ENCODE measurements at places on chromosomes 3 and 15.
A peak's percentile ranks its signal among the peaks of the same experiment; 100 is the strongest.

DNA sequence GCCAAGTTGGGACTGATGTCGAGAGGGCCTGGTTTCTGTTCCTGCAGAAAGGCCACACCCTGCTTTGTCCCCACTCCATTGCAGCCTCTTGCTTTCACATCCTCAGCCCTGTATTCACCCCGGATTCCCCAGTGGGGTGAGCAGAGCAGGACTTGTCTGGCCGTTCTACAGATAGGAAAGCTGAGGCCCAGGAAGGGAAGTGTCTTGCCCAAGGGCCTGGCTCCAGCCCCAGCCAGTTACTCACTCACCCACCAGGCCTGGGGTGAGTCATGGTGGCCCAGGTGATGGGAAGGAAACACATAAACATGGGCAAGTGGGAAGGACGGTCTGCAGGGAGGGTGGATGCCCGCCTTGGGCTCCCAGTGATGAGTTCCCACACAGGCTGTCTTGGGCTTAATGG lies 6.1 kb upstream of the DUSP7 start:
- no peak for DNase-seq

GRCh38 chr3:171125010-171125409 lies 98.5 kb upstream of the SLC2A2 start:
- DNase-seq: no peak

GRCh38 chr15:25596644-25597562 lies 158.1 kb upstream of the UBE3A start:
- no peak for DNase-seq

- peak; percentile 3 for DNase-seq
Measured at GRCh38 chr3:123489400-123490004, 40.6 kb upstream of the ADCY5 start.

DNA sequence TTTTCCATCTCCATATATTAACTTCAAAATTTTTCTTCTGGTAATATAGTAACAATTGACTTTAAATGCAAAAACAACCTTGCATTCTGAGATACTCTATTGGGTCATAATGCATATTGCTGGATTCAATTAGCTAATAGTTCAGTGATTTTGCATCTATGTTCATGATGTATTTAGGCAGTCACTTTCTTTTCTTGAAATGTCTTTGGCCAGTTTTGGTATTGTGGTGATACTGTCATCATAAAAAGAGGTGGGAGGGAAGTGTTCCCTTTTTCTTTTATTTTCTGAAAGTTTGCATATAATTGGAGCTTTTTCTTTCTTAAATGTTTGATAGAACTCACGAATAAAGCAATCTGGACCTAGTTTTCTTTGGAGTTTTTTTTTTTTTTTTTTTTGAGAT lies 67.4 kb upstream of the ZNF148 start:
- DNase-seq: no peak

- DNase-seq: no peak
Measured at GRCh38 chr3:65625305-65625704, 413.4 kb downstream of the MAGI1 start.

DNA sequence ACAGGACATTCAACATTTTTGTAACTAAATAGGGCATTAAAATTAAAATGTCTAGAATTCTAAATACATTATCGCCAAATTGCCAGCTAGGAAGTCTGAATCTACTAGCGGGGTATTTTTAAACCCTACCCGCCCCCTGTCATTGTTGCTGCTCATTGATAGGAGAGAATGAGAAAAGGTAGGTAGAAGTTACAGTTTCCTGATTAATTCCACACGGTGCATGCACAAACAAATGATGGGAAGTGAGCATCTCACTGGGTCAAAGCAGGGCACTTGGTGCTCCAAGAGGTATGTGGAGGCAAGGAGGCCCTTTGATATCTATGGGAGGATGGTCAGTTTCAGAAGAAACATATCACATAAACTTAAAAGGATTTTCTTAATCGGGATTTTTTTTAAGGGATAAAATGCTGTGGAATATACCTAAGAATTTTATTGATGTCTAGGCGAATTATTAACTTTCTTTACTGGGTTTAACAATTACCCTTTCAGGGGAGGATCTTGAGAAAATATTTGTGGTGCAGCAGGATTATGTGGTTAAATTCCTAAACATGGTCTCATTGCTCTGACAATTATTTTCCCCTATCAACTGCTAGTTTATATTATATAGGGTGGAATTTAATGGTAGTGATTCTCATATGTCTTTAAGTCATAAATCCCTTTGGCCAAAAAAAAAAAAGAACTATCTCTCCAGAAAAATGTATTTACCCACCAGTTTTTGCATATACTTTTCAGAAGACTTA lies 236.0 kb upstream of the GOLGA6L4 start:
- DNase-seq: no peak

DNA sequence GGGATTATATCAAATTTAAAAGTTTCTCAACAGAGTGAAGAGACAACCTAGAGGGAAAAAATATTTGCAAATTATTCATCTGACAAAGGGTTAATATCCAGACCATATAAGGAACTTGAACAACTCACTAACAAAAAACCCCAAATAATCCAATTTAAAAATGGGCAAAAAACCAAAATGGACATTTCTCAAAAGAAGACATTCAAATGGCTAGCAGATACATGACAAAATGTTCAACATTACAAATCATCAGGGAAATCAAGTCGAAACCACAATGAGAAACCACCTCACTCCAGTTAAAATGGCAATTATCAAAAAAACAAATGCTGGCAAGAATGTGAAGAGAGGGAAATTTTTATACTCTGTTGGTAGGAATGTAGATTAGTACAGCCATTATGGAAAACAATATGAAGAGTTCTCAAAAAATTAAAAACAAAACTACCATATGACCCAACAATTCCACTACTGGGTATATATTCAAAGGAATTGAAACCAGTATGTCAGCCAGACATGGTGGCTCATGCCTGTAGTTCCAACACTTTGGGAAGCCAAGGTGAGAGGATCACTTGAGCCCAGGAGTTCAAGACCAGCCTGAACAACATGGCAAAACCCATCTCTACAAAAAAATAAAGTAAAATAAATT lies 88.5 kb downstream of the CSNK1G1 start:
- DNase-seq: no peak

GRCh38 chr3:179182902-179183301 lies 34.7 kb downstream of the PIK3CA start:
- no peak for DNase-seq

GRCh38 chr3:15384510-15385237 lies 42.7 kb downstream of the METTL6 start:
- DNase-seq: no peak

GRCh38 chr15:51460796-51461195 lies 119.3 kb downstream of the GLDN start:
- no peak for DNase-seq

DNA sequence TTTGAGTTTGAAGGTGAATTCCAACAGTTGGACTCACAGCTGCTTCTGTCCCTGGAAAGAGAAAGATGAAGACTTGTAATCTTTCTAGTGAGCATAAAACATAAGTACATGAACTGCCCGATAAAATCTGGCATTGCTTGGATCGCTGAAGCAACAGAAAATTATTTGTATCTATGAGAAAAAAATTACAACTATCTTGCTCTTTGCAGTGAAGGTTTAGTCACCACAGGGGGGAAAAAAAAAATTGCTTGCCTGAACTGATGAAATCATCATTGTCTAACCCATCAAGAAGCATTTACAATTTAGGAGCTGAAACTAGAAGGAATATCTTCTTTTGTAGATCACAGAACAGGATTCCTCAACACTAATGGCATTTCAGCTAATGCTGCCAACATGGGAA lies 20.0 kb downstream of the TMEM207 start:
- DNase-seq: no peak

DNA sequence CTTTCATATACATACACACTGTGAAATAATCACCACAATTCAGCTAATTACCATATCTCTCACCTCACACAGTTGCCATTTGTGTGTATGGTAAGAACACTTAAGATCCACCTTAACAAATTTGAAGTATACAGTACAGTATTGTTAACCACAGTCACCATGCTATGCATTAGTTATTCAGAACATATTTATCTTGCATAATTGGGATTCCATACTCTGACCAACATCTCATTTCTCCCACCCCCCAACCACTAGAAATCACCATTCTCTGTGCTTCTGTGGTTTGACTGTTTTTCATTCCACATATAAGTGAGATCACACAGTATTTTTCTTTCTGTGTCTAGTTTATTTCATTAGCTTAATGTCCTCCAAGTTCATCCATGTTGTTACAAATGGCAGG lies 247.7 kb upstream of the CTNNB1 start:
- no peak for DNase-seq

GRCh38 chr15:83285284-83285978 lies 967 bp upstream of the BNC1 start:
- no peak for DNase-seq

- no peak for DNase-seq
Measured at GRCh38 chr15:63180746-63181145, 8.7 kb upstream of the RAB8B start.

GRCh38 chr3:141402476-141403171 lies 34.3 kb downstream of the ZBTB38 start:
- peak; percentile 65 for DNase-seq

DNA sequence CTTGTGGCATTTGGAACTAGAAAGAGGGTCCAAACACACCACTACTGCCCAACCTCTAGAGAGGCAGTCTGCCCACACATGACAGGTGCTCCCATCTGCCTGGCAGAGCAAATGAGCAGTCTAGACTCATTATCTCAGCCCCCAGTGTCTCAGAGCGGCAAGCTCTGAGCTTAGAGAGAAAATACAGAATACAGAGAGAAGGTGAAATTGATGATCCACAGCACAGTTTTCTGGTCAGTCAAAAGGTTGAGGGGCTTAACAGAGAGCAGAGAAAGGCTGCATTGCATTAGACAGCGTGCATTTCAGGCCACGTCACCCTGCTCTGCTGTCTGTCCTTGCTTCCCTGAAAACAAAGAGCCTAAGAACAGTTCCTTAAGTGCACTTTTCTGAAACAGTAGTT lies 135.1 kb downstream of the KCNMB2 start:
- no peak for DNase-seq

GRCh38 chr3:172098698-172099494 lies 59.5 kb downstream of the FNDC3B start:
- DNase-seq: no peak

DNA sequence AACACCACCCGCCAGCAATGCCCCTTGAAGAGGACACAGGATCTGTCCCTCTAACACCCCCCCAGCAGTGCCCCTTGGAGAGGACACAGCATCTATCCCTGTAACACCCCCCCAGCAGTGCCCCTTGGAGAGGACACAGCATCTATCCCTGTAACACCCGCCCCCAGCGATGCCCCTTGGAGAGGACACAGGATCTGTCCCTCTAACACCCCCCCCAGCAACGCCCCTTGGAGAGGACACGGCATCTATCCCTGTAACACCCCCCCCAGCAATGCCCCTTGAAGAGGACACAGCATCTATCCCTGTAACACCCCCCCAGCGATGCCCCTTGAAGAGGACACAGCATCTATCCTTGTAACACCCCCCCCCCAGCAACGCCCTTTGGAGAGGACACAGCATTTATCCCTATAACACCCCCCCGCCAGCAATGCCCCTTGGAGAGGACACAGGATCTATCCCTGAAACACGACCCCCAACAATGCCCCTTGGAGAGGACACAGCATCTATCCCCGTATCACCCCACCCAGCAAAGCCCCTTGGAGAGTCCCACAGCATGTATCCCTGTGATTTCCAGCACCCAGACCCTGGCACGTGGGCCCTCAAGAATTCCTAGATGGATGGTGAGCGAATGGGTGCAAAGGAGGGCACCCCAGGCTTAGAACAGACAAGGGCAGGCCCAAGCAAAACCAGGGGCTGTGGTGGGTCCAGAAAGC lies 26.9 kb downstream of the TNK2 start:
- DNase-seq: no peak

DNA sequence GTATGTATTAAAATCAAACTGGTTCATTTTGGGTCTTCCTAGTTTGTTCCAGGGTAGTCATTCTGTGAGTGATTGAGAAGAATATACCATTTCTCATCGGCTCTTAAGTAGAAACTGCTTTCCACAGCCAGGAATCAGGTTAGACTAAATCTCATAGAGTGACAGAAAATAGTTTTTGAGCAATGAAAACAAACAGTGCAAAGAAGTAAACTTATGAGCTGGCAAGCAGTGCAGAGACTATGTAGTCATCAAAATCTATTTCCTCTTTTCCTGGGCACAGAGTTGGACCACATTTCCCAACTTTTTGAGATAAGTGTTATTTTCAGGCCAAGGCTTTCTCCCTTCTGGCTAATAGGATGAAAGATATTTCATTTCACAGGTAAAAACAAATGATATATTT lies 66.5 kb downstream of the UBE3A start:
- DNase-seq: no peak

DNA sequence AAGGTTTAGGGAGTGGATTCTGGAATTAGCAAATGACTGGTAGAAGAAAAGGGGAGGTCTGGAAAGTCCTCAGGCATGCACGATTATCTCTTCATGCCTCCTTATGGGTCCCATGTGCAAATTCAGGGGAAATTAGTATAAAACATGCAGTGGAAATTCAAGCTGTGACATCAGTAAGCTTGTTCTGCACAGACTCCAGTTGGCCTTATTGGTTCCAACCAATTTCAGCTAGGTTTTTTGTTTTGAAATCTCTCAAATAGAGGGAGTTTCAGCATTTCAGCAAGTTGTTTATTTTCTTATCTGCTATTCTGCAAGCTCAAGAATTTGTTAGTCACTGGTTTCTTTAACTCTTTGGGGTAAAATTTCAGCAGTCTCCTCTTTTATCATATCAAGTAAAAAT lies 774 bp upstream of the TMCO5A start:
- DNase-seq: no peak

GRCh38 chr3:139772539-139773500 lies 95.0 kb upstream of the NMNAT3 start:
- DNase-seq: no peak

GRCh38 chr3:182242489-182242942 lies 530.8 kb downstream of the SOX2 start:
- DNase-seq: no peak

GRCh38 chr3:188191460-188191859 lies 37.5 kb downstream of the LPP start:
- DNase-seq: no peak

- no peak for DNase-seq
Measured at GRCh38 chr3:187795207-187795960, 50.1 kb upstream of the BCL6 start.

GRCh38 chr3:45944830-45945620 lies 1.8 kb downstream of the CXCR6 start:
- no peak for DNase-seq

DNA sequence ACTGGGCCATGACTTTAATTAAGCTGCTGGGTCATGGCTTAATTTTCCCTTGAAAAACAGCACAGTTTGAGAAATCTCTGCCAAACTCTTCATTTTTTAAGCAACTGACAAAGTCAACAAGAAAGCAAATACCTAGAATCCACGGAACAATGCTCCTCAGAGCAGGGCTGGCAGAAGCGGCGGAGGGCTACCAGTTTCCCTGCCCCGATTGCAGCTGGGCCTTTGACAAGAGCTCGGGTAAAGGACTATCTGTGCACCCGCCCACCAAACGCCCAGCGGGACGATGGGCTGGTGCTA lies 1.2 kb downstream of the GOLIM4 start:
- DNase-seq: no peak

- no peak for DNase-seq
Measured at GRCh38 chr15:83100097-83100646, 7.3 kb upstream of the TM6SF1 start.

DNA sequence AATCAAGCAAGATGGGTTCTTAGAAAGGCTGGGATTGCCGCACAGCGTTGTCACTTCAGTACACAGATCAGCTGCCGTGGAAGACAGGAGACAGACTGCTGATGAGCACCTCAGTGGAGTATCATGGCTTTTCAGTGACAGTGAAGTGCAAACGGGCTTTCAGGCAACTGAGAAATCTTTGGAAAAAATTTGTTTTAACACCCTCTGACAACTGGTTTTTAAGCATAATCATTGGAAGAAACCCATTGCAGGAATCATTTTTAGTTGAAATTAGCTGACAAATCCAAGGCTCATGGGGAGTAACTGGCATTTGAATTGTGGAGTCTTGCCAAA lies 418.8 kb downstream of the OTOL1 start:
- DNase-seq: no peak
